ENCODE measurements at places on chromosomes 1 and 21. TPM values are rescaled to one million over a fixed set of nuclear protein-coding genes. Genes with fewer than 3 reads are reported as not detected.

EXO1 gene
- total RNA-seq = 0.63 TPM

GRCh38 chr1:57101209-57101608, 135.4 kb upstream of the C8B start:
- DNase-seq = no peak

GRCh38 chr1:221793439-221794078, 51.7 kb upstream of the DUSP10 start:
- no peak for DNase-seq

- no peak for DNase-seq
Measured at GRCh38 chr1:8423269-8423691, 105.4 kb downstream of the SLC45A1 start.

- no peak for DNase-seq
Measured at GRCh38 chr1:155835548-155835947, 21.5 kb downstream of the GON4L start.

GRCh38 chr21:15140321-15141019, 75.7 kb upstream of the NRIP1 start:
- no peak for DNase-seq
